ENCODE measurements at places on chromosomes 12 and 14.

- no peak for DNase-seq
These were observed 58.9 kb upstream of the OVCH1 start for GRCh38 chr12:29556363-29556762.

GRCh38 chr12:44286821-44287505, 451.1 kb downstream of the TMEM117 start:
- DNase-seq: no peak

- DNase-seq: no peak
These were observed 35.5 kb upstream of the MAX start for GRCh38 chr14:65137648-65138307.

DNA sequence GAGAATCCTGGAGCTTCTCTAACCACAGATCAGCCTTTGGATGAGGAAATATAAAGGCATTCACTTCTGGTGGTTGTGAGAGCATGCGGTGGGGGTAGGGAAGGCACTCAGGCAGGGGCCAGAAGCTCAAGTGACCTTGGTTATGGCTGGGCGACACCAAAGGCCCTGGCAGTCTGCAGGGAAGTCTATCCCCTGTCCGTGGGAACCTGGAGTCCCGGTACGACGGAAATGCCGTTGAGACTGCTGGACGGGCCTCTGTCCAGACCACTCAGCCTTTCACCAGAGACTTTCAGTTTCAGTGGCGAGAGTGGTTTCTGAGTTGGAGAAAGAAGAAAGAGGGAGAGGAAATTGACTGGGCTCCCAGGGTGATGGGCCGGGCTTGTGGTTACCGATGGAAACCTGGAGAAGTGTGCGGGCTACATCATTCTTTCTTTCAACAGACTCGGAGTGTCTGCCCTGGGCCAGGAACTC, 20.9 kb downstream of the ISCA2 start:
- DNase-seq: peak; percentile 40

- no peak for DNase-seq
These were observed 896 bp downstream of the EID3 start for GRCh38 chr12:104304261-104305009.

DNA sequence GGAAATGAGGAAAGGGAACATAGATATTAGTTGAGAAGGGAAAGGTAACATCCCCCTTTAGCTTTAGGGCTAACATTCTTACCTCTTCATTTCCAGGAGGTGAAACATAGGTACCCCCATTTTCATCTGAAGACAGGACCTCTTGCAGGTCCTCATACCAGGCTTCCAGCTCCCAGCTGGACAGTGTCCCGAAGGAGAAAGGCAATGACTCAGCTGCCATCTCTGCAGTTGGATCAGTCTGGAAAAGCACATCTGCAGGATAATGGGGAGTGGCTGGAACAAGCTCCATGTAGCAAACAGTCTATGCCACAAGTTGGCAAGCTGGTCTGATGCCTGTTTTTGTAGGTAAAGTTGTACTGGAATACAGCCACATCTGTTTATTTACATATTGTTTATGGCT, 3.1 kb downstream of the DDIT3 start:
- DNase-seq: no peak

- no peak for DNase-seq
These were observed 722 bp downstream of the FAM234B start for GRCh38 chr12:13044906-13045299.

- DNase-seq: no peak
These were observed 49.8 kb upstream of the CRACR2A start for GRCh38 chr12:3802721-3803120.

GRCh38 chr14:72744416-72745120, 149.3 kb downstream of the DPF3 start:
- DNase-seq: no peak

GRCh38 chr14:90903101-90903500, 86.9 kb upstream of the TTC7B start:
- DNase-seq: peak; percentile 23

- DNase-seq: no peak
These were observed 8.6 kb upstream of the OAS2 start for GRCh38 chr12:112969547-112970306.

- no peak for DNase-seq
These were observed 62.1 kb downstream of the SPTB start for GRCh38 chr14:64817631-64818030.

- no peak for DNase-seq
These were observed 36.9 kb downstream of the PSEN1 start for GRCh38 chr14:73173092-73173735.

- DNase-seq: no peak
These were observed 1082.1 kb downstream of the BCL11B start for GRCh38 chr14:98189944-98190343.

- peak; percentile 61 for DNase-seq
These were observed 1324.1 kb downstream of the AACS start for GRCh38 chr12:126389220-126389841.

- no peak for DNase-seq
These were observed 85.1 kb upstream of the CCDC198 start for GRCh38 chr14:57578801-57579200.

DNA sequence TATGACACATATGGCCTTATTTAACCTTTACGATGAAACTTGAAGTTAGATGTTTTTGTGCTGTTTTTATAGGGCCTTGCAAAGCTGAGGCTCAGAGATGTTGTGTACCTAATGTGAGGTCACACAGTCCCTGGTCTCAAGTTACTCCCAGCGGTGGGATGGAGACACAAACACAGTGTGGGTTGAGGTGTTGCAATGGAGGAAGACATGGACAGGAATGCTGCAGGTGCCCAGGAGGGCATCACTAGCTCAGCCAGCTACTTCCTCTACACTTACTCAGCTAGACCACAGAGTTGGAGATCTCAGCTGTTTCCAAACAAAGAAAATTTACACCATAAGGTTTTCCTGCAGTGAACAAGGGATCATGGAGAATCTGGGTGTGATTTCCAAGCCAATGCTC, 15.5 kb downstream of the LHX5 start:
- no peak for DNase-seq

- no peak for DNase-seq
These were observed 44.9 kb downstream of the ADCK1 start for GRCh38 chr14:77844802-77845201.

GRCh38 chr12:18907728-18908127, 169.8 kb downstream of the CAPZA3 start:
- no peak for DNase-seq

DNA sequence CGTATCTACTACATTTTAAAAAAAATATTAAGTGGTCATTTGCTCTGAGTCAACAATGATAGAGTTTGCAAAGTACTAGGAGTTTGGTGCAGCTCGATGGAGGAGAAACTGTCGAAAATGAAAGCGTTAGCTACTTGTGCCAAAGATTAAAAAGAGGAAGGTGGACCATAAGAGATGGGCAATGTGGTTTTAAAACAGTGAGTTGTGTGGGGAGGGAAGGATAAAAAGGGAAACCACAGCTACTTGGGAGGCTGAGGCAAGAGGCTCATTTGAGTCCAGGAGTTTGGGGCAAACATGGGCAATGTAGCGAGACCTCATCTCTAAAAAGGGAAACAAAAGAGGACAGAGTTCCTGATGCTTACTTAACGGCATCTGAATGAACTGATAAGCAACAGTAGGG, 18.2 kb upstream of the STRAP start:
- DNase-seq: no peak

DNA sequence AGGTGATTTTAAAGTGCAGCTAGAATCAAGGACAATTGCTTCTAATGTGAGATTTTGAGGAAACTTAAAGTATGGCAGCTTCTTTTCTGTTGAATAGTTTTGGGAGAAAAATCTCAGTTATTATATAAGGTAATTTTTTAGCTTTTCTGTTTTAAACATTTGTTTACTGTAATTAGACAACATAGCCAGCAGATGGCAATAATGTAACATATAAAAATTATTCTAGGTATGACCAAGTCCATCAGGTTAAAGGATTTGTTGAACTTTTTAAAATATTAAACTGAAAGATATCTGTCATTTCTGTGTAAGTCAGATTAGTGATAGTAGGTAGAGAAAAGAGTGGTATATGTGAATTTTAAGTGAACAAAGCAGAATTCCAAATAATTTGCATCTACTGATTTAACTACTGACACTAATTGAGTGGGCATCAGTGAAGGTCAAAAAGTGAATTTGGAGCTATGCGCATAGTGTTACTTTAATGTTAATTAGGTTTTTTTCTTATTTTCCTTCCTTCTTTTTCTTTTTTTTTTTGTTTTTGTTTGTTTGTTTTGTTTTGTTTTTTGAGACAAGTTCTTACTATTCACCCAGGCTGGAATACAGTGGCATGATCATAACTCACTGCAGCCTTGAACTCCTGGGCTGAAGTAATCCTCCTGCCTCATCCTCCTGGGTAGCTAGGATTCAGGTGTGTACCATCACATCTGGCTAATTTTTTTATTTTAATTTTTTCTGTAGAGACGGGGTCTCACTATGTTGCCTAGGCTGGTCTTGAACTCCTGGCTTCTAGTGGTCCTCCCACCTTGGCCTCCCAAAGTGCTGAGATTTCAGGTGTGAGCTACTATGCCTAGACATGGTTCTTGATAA, 18.6 kb downstream of the PRORP start:
- DNase-seq: no peak

DNA sequence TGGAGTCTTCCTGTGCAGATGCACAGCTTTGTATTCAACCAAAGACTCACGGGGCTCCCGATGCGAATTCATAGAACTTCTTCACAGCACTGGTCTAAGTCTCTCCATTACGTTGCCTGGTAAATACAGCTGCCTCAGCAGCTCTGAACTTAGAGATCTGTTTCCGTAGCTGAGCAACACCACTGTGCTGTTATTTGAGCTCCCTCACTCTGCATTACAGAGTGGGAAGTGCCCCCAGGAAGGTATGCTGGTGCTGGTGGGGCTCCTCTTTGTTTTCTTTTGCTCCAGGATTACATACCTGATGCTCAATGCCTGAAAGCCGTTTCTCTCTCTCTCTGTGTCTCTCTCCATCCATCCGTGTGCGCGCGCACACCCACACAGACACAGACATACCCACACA, 227.5 kb upstream of the RMST start:
- no peak for DNase-seq

- no peak for DNase-seq
These were observed 17.1 kb downstream of the AMDHD1 start for GRCh38 chr12:95960241-95960640.

DNA sequence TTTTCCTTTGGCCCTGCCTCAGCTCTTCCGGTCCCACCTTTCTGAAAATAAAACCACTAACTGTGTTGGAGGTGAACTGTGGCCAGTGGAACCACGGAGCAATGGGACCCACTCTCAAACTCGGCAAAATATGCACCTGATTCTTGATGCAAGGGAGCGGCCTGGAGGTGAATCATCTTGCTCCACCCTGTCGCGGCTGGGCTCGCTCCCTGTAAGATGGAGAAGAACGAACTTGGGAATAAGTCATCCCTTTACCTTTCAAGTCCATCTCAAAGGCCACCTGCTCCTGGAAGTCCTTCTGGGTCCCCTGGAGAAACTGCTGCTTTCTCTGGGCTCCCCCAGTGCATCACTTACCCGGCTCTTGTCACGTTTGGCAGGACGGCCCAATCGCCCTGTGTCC, 309.9 kb downstream of the BCL11B start:
- no peak for DNase-seq

DNA sequence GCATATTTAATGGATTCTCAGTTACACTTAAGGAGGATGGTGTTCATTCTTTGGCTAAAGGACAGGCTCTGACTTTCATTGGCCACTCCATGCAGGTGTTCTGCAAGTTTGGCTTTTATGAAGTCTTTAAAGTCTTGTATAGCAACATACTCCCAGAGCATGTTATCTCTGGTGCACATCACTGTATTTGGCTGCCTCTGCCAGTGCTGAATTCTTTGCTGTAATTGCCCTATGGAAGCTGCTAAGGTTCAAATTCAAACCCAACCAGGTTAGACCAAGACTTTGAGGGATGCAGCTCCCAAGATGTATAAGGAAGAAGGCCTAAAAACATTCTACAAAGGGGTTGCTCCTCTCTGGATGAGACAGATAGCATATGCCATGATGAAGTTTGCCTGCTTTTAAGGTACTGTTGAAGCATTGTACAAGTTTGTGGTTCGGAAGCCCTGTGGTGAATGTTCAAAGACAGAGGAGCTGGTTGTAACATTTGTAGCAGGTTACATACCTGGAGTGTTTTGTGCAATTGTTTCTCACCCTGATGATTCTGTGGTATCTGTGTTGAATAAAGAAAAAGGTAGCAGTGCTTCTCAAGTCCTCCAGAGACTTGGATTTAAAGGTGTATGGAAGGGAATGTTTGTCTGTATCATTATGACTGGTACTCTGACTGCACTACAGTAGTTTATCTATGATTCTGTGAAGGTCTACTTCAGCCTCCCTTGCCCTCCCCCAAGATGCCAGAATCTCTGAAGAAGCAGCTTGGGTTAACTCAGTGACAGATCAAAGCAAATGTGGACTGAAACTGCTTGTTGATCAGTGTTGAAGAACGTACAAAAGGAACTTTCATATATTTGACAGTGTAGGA, 19.4 kb downstream of the TMEM116 start:
- no peak for DNase-seq

DNA sequence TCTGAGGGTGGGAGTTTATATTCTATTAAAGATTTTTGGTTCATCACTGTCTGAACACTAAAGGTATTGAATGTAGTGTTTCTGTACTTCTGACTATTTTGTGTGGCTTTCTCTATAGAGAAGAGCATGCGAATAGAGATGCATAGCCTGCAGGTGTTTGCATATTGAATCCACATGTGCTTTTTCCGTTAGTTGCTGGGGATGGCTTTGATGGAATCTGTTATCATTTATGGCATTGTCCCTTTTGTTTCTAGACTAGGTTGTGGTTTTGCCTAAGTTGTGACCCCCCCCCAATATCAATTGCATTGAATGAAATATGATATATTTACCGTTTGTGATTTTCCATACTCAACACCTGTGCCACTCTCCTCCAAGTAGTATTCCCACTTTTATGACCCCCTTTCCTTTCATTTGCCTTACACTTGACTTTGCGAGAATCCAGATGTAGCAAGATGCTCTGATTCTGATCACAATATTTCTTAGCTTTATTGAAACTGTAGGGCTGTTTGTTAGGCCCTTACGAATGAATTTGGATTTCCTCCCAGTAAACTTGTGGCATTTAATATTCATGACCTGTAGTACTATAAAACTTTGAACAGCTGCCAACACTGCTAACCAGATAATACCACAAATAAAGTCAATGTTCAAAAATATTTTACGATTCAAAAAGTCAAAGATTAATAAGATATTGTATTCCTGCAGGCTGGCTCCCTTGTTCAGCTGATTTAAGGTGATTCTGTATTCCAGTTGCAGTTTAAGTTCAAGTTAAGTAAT, 176.4 kb downstream of the TMTC2 start:
- no peak for DNase-seq

DNA sequence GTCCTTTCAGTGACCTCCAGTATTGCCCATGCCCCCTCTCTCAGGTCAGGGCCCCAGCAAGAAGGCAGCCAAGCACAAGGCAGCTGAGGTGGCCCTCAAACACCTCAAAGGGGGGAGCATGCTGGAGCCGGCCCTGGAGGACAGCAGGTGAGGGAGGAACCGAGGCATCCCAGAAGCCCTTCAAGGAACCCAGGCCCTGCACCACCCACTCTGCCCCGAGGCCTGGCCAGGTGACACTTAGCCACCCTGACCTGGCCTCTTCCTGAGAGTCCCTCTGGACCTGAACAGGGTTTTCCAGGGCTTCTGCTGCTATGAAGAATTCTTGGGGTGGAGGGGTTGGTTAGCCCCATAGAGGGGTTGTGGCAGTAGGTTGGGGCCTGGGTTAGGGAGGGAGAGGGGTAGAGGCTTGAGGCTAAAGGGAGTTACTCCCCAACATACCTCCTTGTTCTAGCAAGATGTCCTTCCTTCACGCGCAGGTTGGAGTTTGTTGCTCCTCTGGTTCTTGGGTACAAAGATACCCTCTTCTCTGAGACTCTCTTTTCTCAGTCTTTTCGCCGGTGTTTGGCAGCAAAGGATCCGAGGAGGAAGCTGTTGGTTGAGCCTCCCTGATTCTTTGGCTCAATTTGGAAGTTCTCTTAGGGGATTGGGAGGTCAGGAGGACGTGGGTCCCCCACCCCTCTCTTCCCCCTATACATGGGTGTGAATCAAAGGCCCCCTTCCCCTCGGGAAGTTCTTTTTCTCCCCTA, 2.1 kb downstream of the TARBP2 start:
- DNase-seq: no peak

All from fibroblast of skin of left biceps (primary cell).